ENCODE measurements at places on chromosomes 3 and 15. TPM values are rescaled to one million over a fixed set of nuclear protein-coding genes. Genes with fewer than 3 reads are reported as not detected.

TNIK gene
- total RNA-seq, result 3.1 TPM

ALDH1L1 gene
- total RNA-seq, result 0.06 TPM

PLA2G4E gene
- total RNA-seq, result not detected

CCDC9B gene
- 10.7 TPM for total RNA-seq

LIPC gene
- 12.9 TPM for total RNA-seq

CHRNA3 gene
- total RNA-seq, result 0.40 TPM

UROC1 gene
- not detected for total RNA-seq

CPN2 gene
- not detected for total RNA-seq

AHSG gene
- not detected for total RNA-seq

PPP1R14D gene
- total RNA-seq, result not detected

WDR76 gene
- total RNA-seq, result 35.9 TPM

TRH gene
- not detected for total RNA-seq

FHIT gene
- 3.7 TPM for total RNA-seq

GPR176 gene
- total RNA-seq, result 35.4 TPM

ABHD5 gene
- 23.0 TPM for total RNA-seq

PLSCR5 gene
- not detected for total RNA-seq

NME9 gene
- total RNA-seq, result 0.43 TPM

EPHA3 gene
- not detected for total RNA-seq

MYL3 gene
- 4.2 TPM for total RNA-seq

GHSR gene
- not detected for total RNA-seq

GABRA5 gene
- total RNA-seq, result 0.43 TPM

CHRD gene
- not detected for total RNA-seq

PIGB gene
- 11.4 TPM for total RNA-seq

C3orf62 gene
- 0.92 TPM for total RNA-seq

Measured in epithelial cell of proximal tubule (primary cell).